ENCODE measurements at places on chromosomes 6 and 20. TPM values are rescaled to one million over a fixed set of nuclear protein-coding genes. Genes with fewer than 3 reads are reported as not detected.

Gene POPDC3
- 0.39 TPM for total RNA-seq

Gene MYBL2
- total RNA-seq = 13.0 TPM

Gene FOXC1
- 2.8 TPM for total RNA-seq

Gene RGS17
- 3.3 TPM for total RNA-seq

Gene KPNA5
- total RNA-seq = 9.9 TPM

Gene IL17F
- total RNA-seq = not detected

Gene ATF6B
- 17.7 TPM for total RNA-seq

Gene RHAG
- total RNA-seq = not detected

Gene RFX6
- total RNA-seq = not detected

Gene MEI4
- total RNA-seq = not detected

Gene C6orf58
- total RNA-seq = 0.26 TPM

Gene UBE2C
- total RNA-seq = 9.6 TPM

Gene PRKN
- total RNA-seq = 0.39 TPM

Gene CCN5
- total RNA-seq = not detected

Gene SYCP2L
- total RNA-seq = not detected

Gene SLC22A16
- total RNA-seq = not detected

Gene TMC2
- not detected for total RNA-seq

Gene GPLD1
- total RNA-seq = 0.25 TPM

Gene EYA2
- total RNA-seq = not detected

Gene MUC21
- not detected for total RNA-seq

Gene PCK1
- total RNA-seq = not detected

Gene LCA5
- total RNA-seq = 2.2 TPM

Gene MYCT1
- total RNA-seq = 120 TPM

Measured in dermis microvascular lymphatic vessel endothelial cell (primary cell).